ENCODE measurements at places on chromosomes 3 and 15. TPM values are rescaled to one million over a fixed set of nuclear protein-coding genes. Genes with fewer than 3 reads are reported as not detected.

GRCh38 chr15:38650936-38651327 is 86.3 kb upstream of the RASGRP1 start:
- no peak for DNase-seq

The PLA2G4E gene
- total RNA-seq = not detected

The ARHGEF26 gene
- total RNA-seq = 24.9 TPM

The LRRC31 gene
- not detected for total RNA-seq

GRCh38 chr3:4772171-4772804 is 206.9 kb upstream of the BHLHE40 start:
- peak; percentile 96 for DNase-seq

The UROC1 gene
- not detected for total RNA-seq

The EPHB3 gene
- 6.9 TPM for total RNA-seq

The LRRC3B gene
- total RNA-seq = 0.33 TPM

DNA sequence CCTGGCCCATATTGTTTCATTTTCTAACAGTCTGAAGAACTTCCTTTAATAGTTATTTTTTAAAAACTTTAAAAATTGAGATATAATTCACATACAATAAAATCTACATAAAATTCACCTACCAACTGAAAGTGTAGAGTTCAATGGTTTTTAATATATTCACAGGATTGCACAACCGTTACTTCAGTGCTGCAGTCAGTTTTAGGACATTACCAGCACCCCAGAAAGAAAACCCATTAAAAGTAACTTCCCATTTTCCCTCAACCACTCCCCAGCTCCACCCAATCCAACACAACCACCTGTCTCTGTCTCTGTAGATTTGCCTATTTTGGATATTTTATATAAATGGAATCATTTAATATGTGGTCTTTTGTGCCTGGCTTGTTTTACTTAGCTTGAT is 29.6 kb downstream of the MGA start:
- DNase-seq = no peak

The NAA50 gene
- total RNA-seq = 81.4 TPM

DNA sequence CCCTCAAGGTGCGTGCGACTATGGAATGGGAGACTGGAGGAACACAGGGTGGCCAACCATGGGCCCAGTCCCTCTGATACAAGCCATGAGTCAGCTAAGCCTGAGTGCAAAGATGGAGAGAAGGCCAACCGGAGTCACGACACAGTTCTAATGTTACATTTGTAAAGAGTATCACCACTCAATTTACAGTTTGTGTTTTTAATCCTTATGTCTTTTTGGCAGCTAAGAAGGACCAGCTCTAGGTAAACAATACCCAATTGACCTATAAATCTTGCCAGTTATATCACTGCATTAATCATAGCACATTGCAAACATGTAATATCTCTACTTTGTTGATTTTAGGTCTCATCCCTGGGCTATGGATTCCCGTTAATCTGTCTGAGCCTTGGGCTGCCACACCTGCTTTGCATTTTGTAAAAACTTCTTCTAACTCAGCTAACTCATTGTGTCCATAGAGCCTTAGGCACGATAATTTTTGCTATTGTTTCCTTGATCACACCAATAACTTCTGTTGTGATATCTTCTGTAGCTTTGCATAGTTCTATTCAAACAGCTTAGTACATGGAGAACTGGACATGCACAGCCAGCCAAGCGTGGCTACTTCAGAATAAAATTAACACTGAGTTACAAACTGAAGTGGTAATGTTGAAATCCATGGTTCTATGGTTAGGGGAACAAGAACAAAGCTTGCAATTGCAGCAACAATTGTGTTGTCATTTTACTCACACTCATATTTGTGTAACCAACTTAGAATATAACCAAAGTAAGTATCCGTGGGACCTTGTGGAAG is 50.3 kb downstream of the LSM3 start:
- DNase-seq = no peak

DNA sequence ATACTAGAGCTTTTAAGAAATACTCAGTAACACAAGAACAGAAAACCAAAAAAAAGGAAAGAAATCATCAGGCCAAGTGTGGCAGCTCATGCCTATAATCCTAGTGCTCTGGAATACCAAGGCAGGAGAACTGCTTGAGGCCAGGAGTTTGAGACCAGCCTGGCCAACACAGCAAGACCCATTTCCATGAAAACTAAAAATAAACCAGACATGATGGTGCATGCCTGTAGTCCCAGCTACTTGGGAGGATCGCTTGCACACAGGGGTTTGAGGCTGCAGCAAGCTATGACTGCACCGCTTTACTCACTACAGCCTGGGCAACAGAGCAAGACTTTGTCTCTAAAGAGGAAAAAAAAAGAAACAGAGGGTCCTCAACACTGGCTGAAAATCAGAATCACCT is 18.2 kb downstream of the TASOR start:
- no peak for DNase-seq
